ENCODE measurements at places on chromosomes 4 and X.

GRCh38 chrX:30313322-30313721, 4.1 kb upstream of the NR0B1 start:
- no peak for DNase-seq

DNA sequence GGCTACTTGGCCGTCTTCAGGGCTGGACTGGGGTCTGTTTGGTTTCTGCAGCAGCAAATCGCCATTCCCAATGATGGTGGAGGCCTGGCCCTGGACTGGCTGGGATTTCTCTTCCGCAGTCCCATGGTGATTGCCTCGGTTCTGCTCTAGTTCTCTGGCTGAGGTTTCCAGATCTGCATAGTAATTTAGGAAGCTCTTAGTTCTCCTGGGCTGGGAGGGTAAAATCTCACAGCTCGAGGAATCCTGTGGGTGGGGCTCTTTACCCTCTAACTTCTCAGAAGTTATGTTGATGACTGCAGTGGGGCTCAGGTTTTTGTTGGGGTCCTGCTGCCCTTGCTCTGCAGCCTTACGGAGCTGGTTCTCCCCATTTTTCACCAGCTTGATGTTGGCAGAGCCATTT, 200.6 kb downstream of the APBB2 start:
- no peak for DNase-seq

DNA sequence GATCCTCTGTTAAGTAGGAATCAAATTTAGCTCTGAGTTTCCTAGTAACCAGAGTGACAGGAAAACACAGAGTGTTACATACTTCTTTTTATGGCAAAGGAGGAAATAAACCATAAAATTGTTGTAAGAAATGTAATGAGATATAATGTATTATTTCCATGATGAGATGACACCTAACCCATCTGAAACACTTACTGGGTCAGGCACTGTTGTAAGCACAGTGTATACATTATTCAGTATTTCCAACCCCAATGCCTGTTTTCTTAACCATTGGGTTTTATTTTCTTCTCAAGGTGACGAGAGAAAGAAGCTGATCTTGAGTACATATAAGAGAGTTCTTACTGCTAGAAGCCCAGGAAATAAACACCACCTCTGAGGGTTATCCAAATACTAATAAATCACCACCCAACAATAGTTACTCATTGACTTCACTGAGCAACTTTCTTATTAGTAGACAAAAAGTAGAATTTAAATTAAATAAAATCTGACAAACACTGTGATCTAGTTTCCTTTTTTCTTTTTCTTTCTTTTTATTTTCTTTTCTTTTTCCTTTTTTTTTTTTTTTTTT, 4.2 kb upstream of the ENAM start:
- DNase-seq, result no peak

DNA sequence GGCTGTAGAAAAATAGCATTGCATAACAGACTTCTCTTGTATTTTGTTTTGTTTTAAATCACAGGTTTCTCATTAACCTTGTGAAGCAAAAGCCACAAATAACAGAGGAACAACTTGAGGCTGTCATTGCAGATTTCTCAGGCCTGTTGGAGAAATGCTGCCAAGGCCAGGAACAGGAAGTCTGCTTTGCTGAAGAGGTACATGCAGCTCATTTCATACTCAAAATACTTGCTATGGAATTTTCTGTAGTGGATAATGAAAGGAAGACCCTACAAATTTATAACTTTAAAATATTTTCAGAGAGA, 17.6 kb downstream of the AFP start:
- DNase-seq, result no peak

GRCh38 chrX:78957049-78957767, 12.0 kb downstream of the P2RY10 start:
- DNase-seq, result no peak

DNA sequence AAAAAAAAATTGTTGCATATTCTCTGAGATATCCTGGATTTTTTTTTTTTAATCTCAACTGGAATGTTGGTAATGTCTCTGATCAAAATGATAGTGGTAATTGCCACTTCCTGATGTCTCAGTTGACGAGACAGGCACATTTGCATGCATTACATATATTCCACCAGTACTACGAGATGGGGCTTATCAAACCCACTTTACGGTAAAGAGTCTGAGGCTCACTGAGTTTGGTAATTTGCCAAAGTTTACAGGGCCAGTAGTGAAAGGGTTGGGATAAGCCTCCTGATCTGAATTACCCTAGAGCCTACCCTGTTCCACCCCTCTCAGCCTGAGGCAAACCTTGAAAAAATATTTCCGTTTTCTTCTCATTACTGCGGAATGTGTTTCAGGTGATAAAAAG, 5.3 kb downstream of the MAGEB2 start:
- DNase-seq, result no peak

GRCh38 chr4:184288451-184289178, 70.9 kb upstream of the ENPP6 start:
- DNase-seq, result no peak

DNA sequence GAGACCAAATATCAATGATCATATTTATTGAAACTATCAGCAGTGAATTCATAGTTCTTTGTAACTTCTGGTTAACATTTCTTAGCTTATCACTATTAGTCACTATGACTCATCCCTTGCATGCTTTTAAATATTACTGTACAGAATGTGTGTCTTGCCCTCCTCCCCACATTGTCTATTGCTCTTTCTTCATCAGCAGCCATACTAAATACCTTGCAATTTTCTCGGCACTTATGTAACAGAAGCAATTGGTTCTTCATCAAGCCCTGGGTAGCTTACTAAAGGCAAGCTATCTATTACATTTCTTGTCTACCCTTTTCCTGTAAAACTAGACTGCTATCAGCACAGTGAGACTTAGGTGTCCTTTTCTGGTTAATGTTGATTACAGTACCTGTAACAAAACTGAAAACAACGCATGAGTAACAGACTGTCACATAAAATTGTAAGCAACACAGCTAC, 8.2 kb downstream of the KLHL4 start:
- no peak for DNase-seq

DNA sequence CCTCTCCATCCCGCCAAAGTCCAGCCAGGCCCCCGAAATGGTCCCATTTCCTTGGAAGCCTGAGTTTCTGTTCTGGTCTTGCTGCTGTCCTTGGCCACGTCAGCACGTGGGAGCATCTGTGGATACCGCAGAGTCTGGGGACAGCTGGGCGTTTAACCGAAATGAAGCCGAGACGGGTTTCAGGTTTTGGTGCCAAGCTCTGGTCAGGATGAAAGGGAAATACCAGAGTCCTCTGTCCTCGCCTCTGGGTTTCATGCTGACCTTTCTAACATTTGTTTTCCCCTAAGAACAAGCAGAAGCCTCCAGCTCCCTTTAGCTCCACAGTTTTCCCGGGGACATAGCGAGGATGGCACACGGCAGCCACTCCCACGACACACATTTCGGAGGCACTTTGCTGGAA, 19.7 kb downstream of the SHOX start:
- no peak for DNase-seq

- DNase-seq, result no peak
Observed at GRCh38 chrX:42695800-42696358, 82.1 kb downstream of the PPP1R2C start.

GRCh38 chr4:138891631-138892031, 124.0 kb upstream of the NOCT start:
- DNase-seq, result no peak

- DNase-seq, result no peak
Observed at GRCh38 chrX:50375481-50376267, 95.0 kb downstream of the DGKK start.

DNA sequence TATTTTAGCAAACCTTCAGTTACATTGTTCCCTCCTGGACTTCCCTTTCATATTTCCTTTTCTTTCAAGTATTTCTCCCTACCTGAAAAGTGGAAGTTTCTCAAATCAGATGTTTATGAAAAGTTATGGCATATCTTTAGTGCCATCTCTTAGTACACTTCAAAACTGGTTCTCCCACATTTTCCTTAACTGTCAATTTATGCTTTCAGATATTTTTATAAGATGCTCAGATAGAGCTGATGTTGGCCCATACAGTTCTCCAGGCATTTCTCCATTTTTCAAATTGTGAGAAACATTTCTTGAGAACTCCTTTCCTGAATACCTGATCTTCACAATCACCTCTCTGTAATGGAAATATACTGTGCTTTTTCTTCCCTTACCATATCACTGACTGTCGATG, 32.5 kb upstream of the AP1AR start:
- DNase-seq, result no peak

DNA sequence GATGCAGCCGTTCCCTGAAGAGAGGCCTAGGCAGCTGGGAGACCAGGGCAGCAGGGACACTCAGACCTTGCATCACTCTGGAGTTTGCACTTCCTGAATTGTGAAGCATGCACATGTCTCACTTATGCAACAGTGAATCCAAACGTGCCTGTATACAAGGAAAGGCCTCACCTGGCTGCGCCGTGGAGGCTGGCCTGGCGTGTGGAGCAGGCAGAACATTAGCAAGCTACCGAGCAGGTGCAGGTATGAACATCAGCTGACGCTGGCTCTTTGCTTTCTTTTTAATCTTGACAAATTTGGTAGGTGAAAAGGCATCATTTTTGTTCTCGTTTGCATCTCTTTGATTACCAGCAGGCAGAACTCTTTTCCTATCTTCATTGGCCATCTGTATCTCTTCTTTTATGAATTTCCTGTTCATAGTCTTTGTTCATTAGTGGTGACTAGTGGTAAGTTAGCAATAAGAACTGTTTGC, 37.1 kb upstream of the IRAK1 start:
- no peak for DNase-seq

- DNase-seq, result no peak
Observed at GRCh38 chr4:165136529-165136928, 23.9 kb upstream of the TMEM192 start.

- no peak for DNase-seq
Observed at GRCh38 chr4:81921751-81922159, 450.0 kb upstream of the RASGEF1B start.

DNA sequence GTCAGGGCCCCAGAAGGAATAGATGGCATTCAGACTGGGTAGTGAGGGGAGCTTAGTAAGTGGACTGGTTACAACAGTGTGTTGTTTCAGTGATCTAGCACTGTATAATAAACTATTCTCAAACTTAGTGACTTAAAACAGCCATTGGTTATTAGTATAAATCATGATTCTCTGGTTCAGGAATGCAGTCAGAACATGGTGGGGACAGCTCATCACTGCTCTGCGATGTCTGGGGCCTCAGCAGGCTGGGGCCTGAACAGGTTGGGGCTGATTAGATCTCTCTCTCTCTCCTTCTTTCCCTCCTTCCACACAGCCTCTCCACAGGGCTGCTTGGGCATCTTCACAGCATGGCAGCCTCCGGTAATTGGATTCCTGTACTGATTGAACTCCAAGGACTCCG, 160.4 kb downstream of the GATB start:
- no peak for DNase-seq

DNA sequence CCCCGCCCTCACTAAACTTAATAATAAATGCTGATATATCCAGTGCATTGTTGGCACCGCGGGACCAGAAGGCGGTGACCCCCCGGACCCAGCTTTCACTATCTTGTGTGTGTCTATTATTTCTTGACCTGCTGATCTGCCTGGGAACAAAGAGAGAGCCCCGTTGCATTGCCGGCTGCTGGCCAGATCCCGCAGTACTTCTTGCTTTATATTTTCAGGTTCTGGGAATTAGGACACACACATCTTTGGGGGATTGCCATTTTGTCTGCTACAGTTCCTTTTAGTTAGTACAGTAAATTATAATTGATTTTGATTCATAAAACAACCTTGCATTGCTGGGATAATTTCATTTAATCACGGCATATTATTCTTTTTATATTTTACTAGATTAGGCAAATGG, 2.2 kb upstream of the RTL8B start:
- DNase-seq, result no peak

GRCh38 chr4:41189076-41189475, 25.3 kb downstream of the APBB2 start:
- DNase-seq, result no peak

DNA sequence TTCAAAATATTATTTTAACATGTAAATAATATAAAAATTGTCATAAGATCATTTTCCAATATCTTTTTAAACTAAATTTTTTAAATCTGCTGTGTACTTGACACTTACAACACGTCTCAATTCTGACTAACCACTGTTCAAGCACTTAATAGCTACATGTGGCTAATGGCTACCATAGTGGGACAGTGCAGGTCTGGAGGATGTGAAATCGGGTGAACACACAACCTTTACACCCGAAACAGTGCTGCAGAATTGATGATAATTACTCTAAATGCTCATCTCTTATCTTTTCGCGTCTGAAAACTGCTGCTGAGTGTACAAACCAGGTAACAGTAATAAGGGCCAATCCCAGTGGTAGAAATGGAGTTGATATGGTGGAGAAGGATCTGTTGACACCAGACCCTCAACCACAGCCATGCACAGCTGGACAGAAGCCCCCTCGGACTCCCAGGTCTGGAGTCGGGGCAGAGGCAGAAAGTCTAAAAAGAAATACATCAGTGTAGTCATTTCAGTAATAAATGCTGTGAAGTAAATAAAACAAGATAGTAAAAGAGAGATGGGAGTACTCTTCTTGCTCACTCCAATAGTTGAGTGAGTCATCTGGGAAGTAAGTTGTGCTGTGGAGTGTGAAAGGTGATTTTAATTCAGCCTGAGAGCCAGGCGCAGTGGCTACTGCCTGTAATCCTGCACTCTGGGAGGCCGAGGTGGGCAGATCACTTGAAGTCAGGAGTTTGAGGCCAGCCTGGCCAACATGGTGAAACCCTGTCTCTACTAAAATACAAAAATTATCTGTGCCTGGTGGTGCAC, 150.0 kb downstream of the CBR4 start:
- DNase-seq, result no peak

DNA sequence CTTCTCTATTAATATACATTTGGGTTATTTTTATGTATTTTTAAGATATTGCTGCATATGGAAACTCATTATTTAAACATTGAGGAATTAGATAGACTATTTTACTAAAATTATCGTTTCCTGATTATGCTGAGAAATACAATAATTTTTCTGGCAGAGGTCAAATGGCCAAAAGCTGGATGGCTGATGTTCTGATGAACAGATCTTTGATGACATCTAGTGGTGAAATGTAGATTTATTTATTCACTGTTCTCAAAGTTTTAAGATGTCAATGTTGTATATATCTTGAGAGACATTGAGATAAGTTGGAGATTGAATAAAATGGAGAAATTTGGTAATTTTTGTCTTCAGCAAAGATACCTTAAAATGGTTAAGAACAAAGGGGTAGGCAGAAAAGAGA, 96.2 kb downstream of the UGT8 start:
- DNase-seq, result no peak

- no peak for DNase-seq
Observed at GRCh38 chr4:142312391-142312790, 533.7 kb downstream of the INPP4B start.

DNA sequence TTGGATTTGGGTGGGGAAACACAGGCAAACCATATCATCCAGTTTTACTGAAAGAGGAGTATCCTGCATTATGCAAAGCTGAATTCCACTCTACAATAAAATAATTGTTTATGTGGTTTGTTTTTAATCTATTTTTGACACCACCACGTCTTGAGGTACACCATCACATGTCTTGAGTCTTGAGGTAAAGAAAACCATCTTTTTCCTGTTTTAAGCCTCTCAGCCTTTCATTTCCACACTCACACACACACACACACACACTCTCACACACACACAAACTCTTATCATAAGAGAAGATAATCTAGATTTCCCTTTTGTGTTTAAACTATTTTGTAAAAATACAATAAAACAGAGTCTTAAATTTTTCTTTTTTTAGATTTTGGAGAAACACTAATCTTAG, 32.0 kb downstream of the SPIN3 start:
- DNase-seq, result no peak

- no peak for DNase-seq
Observed at GRCh38 chrX:136755411-136755810, 25.3 kb downstream of the ARHGEF6 start.
